ENCODE measurements at places on chromosomes 11 and 22. TPM values are rescaled to one million over a fixed set of nuclear protein-coding genes. Genes with fewer than 3 reads are reported as not detected.

The CYP2D6 gene
- 15.9 TPM for total RNA-seq

The TNKS1BP1 gene
- 198 TPM for total RNA-seq

The SLC1A2 gene
- total RNA-seq: 54.3 TPM

The CNGA4 gene
- total RNA-seq: not detected

The TRPM5 gene
- total RNA-seq: not detected

The RASGRP2 gene
- total RNA-seq: 2.9 TPM

DNA sequence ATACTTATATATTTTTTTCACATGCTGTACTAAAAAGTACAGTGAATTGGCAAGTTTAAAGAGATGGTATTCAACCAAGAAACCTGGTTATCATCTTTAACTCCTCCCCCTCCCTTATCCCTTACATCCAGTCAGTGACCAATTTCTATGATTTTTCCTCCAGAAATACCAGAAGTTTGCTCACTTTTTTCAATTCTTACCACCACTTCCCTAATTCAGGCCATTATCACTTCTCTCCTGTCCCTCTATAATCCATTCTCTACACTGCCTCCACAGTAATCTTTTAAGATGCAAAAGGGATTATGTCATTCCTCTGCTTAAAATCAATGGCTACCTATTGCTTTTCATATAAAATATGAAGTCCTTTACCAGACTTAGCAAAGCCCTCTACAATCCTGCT is 62.8 kb downstream of the CEP57 start:
- H3K27ac ChIP-seq: no peak overlapping the region
- no peaks in the 10 kb centered on the region for H3K36me3 ChIP-seq
- H3K27me3 ChIP-seq: no peaks in the 10 kb centered on the region
- DNase-seq: no peak

DNA sequence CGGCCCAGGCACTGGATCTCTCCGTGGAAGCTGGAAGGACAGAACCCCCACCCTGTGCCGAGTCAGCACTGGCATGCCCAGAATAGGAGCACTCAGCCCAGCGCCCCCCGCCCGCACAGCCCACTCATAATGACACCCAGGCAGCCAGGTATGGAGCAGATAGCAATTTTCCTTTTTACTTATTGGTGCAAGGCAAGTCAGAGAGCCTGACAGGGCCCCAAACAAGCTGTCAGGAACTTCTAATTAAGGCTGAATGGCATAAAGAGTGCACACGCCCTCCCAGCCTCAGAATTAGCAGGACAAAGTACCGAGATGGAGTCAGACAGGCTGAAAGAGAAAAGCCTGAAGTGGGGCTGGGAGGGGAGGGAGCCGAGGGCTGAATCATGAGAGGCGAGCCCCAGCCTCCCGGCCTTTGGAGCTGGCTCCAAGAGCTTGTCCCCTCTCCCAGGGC is 76.9 kb downstream of the DSCAML1 start:
- H3K27ac ChIP-seq: no peak overlapping the region
- H3K36me3 ChIP-seq: no peaks in the 10 kb centered on the region
- DNase-seq: no peak
- H3K27me3 ChIP-seq: peaks cover 2% of the 10 kb centered on the region
- H3K4me3 ChIP-seq: no peak overlapping the region

DNA sequence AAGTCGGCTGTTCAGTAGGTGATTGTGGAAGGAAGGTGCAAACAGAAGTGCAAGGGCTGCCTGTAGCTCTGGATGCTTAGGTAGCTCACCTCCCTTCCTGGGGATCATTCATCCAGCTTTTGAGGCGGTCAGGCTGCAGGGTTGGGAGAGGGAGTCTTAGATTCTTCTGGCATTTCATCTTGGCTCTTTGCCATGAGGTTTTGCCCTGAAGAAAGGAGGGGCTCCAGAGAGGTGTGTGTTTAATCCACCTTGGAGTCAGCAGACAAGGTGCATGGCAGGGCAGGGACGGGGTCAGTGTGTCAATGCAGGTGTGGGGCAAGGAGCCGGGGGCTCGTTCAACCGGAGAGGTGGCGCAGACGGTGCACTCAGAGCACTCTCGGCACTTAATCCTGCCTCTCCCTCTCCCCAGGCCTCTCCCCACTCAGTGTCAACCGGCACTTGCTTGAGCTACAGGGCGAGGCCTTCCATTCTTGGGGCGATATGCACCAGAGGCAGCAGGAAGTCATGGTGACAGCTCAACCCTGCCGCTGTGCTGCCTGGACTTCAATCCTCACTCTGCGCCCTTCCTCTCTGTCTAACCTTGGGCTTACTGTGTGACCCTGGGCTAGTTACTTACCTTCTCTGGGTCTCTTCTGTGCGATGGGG is 7.2 kb downstream of the ADAMTS15 start:
- H3K27me3 ChIP-seq: peaks cover 4% of the 10 kb centered on the region
- H3K4me1 ChIP-seq: no peaks in the 10 kb centered on the region
- H3K4me3 ChIP-seq: no peak overlapping the region
- H3K27ac ChIP-seq: no peak overlapping the region
- no peak for DNase-seq
- no peaks in the 10 kb centered on the region for H3K36me3 ChIP-seq

GRCh38 chr11:113685654-113686359 is 20.3 kb downstream of the TMPRSS5 start:
- H3K4me1 ChIP-seq: peaks cover 14% of the 10 kb centered on the region
- no peak for DNase-seq
- no peaks in the 10 kb centered on the region for H3K36me3 ChIP-seq
- H3K27me3 ChIP-seq: no peaks in the 10 kb centered on the region

DNA sequence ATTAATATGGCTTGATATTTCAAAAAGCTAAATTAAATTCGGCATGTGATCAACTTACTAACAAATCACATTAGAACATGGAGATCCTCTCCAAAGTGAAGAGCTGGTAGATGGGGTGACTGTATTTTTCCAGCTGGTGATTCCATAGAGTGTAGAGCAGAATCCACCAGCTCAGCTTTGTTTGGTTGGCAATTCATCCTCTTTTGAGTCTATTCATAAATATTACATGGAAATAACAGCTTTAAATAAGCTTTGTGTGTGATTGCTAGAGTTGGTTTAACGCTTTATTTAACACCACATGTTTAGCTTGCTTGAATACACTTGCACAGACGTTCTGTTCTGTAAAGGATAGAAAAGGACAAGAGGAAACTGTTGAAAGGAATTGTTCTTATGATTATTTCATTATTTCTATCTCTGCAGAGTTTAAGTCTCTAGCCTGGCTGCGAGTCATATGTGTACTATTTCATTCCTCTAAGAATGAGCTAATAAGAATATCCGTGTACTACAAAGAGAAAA is 738.3 kb upstream of the KIRREL3 start:
- DNase-seq: no peak
- H3K4me3 ChIP-seq: no peak overlapping the region
- H3K4me1 ChIP-seq: no peaks in the 10 kb centered on the region
- no peaks in the 10 kb centered on the region for H3K36me3 ChIP-seq
- no peaks in the 10 kb centered on the region for H3K27me3 ChIP-seq

DNA sequence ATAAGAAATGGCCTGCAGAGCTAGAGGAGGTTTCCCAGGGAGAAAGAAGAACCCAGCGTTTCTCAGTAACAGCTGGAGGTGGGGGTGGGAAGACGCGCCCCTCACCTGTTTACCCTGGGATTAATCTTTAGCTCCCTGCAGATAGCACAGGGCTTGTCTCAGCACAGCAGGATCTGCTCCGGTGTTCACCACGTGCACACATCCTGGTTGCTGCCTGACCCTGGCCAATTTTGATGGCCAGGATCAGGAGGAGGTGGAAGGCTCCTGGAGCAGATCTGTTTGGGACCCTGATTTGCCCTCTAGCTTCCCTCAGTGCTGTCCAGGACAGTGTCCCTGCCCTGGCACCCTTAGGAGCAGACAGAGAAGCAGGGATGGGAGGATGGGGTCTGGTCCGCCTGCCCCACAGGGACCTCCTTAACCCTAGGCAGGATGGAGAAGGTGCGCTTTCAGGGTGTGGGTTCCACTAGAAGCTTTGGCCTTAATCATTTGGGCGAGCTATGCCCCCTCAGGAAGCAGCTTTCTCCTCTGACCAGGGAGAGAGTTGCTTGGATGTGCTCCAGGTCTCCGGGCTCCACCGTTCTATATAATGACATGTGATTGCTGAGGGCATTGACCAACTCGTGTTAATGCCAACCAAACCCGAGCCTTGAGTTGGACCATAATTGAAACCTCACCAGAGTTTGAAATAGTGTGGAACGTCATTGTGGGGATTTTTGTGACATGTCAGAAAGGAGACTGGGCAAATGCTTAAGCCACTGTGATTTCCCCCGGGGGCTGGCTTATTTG is 19.3 kb downstream of the UPB1 start:
- no peak overlapping the region for H3K27ac ChIP-seq
- H3K36me3 ChIP-seq: no peaks in the 10 kb centered on the region

GRCh38 chr11:129061492-129062230 is 119.0 kb upstream of the TP53AIP1 start:
- no peak overlapping the region for H3K4me3 ChIP-seq
- H3K4me1 ChIP-seq: no peaks in the 10 kb centered on the region
- no peaks in the 10 kb centered on the region for H3K36me3 ChIP-seq
- no peak for DNase-seq
- H3K27ac ChIP-seq: no peak overlapping the region

- no peaks in the 10 kb centered on the region for H3K36me3 ChIP-seq
- DNase-seq: no peak
- H3K27me3 ChIP-seq: no peaks in the 10 kb centered on the region
Observed at GRCh38 chr11:124934862-124935547, 842 bp downstream of the HEPACAM start.

- no peaks in the 10 kb centered on the region for H3K36me3 ChIP-seq
- DNase-seq: no peak
- peaks cover 3% of the 10 kb centered on the region for H3K27me3 ChIP-seq
- no peaks in the 10 kb centered on the region for H3K4me1 ChIP-seq
Observed at GRCh38 chr11:99987821-99988470, 699.1 kb upstream of the ARHGAP42 start.

- no peak overlapping the region for H3K4me3 ChIP-seq
- H3K27me3 ChIP-seq: no peaks in the 10 kb centered on the region
- peaks cover 4% of the 10 kb centered on the region for H3K4me1 ChIP-seq
Observed at GRCh38 chr11:68925611-68926010, 21.9 kb downstream of the IGHMBP2 start.

DNA sequence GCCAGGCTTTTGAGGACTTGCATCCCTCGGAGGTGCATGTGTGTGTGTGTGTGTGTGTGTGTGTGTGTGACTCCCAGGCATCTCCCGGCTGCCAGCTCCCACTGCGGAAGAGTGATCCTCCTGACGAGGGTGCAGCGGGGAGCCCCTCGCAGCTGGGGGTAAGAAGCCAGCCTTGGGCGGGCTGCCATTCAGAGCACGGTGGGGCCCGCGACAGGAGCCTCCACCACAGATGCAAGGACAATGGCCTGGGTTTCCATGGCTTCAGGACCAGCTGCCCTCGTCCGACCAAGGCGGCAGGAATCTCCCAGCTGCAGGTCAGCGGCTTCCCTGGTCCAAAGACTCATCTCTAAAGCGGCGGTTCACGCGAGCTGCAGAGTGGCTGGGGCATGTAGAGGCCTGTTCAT is 908.5 kb downstream of the BRD1 start:
- peaks cover 11% of the 10 kb centered on the region for H3K36me3 ChIP-seq
- no peak overlapping the region for H3K27ac ChIP-seq
- no peaks in the 10 kb centered on the region for H3K4me1 ChIP-seq
- no peaks in the 10 kb centered on the region for H3K27me3 ChIP-seq

- H3K27ac ChIP-seq: no peak overlapping the region
- peaks cover 20% of the 10 kb centered on the region for H3K4me1 ChIP-seq
- no peak for DNase-seq
- no peak overlapping the region for H3K4me3 ChIP-seq
Observed at GRCh38 chr11:19559746-19560145, 152.9 kb upstream of the NAV2 start.

DNA sequence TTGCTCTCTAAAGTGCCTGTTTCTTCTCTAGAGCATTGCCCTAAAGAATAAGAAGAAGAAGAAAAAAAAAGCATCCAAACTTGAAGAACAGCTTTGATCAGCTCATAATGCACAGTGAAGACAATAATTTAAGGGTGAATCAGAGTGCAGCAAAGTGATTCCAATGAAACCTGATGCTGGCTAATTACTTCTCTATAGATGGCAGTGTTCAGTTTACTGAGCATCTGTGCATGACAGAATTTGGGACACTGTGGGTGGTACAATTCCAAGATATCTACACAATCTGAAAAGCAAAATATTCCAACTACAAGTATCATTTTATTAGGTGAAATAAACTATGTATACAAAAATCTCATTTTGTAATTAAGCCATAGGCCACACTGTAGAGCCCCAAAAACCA is 450.5 kb upstream of the CCDC90B start:
- H3K27me3 ChIP-seq: no peaks in the 10 kb centered on the region
- peaks cover 3% of the 10 kb centered on the region for H3K4me1 ChIP-seq
- DNase-seq: no peak
- H3K27ac ChIP-seq: no peak overlapping the region
- H3K36me3 ChIP-seq: no peaks in the 10 kb centered on the region

GRCh38 chr11:61024938-61025820 is 53.7 kb downstream of the CD6 start:
- DNase-seq: no peak
- peaks cover 13% of the 10 kb centered on the region for H3K27me3 ChIP-seq
- H3K36me3 ChIP-seq: no peaks in the 10 kb centered on the region
- peaks cover 3% of the 10 kb centered on the region for H3K4me1 ChIP-seq

DNA sequence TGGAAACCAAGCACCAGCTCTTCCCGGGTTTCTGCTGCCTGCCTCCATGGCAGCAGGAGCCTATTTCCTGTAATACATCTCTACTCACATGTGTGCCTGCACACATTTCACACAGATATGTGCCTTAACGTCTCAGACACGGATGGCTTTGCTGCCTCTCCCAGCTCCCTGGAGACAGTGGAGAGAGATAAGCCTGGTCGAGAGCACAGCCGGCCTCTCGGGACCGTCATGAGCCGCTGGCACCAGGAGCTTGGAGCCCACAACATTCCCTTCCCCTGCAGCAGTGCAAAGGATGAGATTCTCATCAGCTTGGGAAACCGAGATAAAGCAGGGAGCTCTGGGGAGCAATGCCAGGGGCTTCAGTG is 587.7 kb downstream of the BRD1 start:
- H3K27ac ChIP-seq: no peak overlapping the region
- no peaks in the 10 kb centered on the region for H3K4me1 ChIP-seq
- DNase-seq: no peak
- no peak overlapping the region for H3K4me3 ChIP-seq
- peaks cover 11% of the 10 kb centered on the region for H3K36me3 ChIP-seq
- H3K27me3 ChIP-seq: peaks cover 10% of the 10 kb centered on the region

DNA sequence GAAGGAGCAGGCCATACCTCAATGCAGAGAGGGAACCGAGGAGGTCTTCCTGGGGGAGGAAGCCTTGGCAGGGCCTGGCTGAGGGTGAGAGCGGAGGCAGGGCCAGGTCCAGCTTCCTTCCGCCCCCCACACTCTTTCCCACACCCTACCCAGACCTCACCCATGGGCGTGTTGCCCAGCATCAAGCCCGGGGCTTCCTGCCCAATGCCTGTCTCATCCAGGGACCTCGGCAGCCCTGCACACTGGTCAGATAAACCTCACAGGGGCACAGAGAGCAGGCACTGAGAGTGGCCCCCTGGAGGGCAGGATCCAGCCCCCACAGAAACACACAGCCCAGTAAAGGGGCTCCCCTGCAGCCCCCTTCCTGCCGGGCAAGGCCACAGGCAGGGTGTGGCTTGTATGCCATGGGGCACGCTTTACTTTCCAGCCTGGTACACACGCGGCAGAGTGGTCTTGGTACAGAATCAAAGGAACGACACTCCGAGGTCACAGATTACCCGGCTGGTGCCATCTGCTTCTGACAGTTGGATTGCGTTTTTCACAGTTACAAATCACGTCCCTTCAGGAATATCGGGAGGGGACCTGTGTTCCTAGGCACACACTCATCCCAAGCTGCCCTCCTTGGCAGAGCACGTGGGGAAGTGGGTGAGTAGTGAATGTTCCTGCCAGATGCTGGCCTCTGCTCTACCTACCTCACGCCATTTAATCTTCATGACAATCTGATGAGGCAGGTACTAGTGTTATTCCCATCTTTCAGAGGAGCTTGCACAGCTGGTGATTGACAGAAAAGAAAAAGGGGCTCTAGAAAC is 20.0 kb upstream of the CD5 start:
- no peaks in the 10 kb centered on the region for H3K4me1 ChIP-seq
- no peak overlapping the region for H3K4me3 ChIP-seq
- H3K36me3 ChIP-seq: no peaks in the 10 kb centered on the region
- H3K27ac ChIP-seq: no peak overlapping the region
- peaks cover 5% of the 10 kb centered on the region for H3K27me3 ChIP-seq
- no peak for DNase-seq
